ENCODE measurements at places on chromosomes 13 and 19.

GRCh38 chr13:35472323-35472881, 4.1 kb downstream of the MAB21L1 start:
- DNase-seq, result no peak

DNA sequence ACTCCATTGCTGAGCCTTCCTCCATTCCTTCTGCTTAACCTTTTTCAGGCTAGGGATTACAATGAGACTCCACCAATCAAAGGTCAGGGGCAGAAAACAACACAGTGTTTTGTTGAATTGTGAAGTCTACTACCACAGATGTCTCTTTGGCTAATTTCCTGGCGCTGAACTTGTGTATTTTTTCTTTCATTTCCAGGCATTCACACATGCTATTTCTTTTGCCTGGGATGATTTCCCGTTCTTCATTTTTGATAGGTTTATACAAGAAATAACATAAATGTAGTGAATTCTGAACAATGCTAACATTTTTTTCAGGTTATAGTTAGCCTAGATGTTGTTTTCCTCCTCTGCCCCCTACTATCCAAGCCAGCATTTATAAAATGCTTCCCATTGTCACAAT, 64.3 kb downstream of the OLFM4 start:
- DNase-seq, result no peak

DNA sequence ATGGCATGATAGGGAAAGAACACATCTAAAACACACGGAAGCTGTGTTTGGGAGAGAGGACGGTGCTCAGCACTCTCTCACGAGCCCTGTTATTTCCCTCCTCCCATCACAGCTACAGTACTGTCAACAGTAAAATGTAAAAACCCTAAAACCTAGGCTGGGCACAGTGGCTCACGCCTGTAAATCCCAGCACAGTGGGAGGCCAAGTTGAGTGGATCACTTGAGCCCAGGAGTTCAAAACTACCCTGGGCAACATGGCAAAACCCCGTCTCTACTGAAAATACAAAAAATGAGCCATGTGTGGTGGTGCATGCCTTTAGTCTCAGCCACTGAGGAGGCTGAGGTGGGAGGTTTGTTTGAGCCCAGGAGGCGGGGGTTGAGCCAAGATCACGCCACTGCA, 54.8 kb downstream of the FOXO1 start:
- no peak for DNase-seq

- DNase-seq, result peak; percentile 83
These were observed 10.6 kb downstream of the POU2F2 start for GRCh38 chr19:42121656-42122069.

DNA sequence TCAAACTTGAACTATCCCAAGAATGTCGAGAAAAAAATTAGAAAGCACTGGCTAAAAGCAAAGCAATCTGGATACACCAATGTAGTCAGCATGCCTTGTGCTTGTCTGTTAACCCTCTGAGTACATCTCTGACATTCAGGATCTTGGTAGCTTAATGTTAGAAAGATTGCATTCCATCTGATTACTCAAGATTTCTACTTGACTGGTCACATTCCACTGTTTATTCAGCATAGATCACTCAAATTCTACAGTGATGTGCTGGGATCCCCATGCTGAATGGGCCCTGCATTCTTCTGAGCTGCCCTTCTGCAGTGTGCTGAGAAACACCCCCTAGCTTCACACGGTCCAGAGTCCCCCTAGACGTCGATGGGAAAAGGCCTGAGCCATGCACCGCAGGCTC, 295.4 kb upstream of the MAB21L1 start:
- DNase-seq, result no peak

DNA sequence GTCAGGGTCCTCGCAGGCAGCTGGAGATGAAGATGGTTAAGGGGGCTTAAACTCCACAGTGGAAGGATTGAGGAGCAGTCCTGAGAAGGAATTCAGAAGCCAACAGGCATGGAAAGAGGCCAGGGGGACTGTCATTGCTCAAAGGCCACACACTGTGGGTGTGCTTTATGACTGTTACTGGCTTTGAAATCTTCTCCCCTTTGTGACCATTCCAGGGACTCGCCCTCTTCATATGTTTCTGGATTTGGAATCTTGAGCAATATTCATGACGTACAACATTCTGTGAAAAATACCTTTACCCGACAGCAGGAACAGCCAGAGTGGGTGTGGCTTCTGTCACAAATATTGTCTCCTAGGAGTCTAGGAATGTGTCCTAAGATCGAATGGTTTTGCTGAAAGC, 16.6 kb downstream of the CEACAM7 start:
- no peak for DNase-seq

DNA sequence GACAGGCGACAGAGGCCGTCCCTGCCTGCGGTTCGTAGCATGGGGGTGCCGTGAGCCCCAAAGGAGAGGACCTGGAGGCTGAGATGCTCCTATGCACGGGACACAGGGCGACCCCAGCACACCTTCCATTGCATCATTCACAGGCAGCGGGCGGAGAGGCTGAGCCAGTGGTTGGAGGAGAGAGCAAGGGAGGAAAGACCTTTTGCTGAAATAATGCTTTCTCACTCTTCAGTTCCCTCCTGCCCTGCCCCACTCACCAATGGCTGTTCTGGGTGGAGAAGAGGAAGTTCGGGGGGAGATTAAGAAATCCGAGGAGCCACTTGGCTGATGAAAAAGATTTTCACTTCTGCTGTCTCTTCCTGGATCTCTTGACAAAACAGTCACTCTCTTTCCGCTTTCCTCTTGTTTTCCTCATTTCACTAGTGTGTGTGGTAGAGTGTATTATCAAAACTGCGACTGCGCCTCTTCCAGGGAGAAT, at the start of gene NLRP12:
Gene NLRP12, minus strand, starts transcription at position 181 of the 478 bp plus-strand sequence. Its CDS starts 140 bp downstream, at position 41.
- no peak for DNase-seq

DNA sequence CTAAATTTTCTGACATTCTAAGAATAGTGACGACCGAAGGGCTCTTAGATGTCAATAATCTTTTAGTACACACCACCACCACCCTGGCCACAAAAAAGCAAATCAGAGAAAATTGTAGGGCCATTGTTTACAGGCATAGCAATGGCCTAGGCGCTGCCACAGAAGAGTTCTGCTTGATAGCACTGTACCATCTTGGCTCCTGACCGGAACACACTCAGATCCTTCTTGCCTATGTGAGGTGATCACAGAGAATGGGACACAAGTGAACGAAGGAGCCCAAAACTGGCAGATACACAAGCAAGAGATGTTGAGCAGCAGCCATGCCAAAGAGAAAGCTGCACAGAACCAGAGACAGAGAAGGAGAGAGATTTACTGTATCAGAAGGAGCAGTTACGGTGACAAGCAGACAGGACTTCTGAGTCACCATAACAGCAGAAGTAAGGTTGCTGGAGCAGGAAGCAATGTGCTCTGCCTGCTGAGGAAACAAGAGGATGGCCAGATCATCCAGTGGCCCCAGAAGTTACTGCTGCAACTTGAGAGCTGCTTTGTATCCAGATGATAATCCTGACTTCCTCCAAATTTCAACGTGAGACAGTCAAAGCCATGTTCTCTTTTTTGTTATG, 105.2 kb downstream of the SLITRK6 start:
- no peak for DNase-seq

DNA sequence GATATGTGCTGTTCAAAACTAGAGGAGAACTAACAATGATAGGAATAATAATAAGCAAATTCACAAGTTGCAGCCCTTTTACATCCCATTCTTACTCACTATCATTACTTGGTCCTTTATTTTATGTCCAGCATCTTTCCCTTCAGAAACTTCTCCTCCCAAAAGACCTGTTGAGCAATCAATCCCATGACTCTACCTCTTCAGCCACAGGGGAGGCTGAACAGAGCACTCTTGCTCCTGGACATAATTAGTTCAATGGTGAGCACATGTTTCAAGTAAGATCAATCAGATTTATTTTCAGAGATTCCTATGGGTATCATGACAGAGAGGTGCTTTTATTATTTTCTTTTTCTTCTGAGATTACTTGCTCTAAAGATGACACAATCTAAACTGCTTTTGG, 260.0 kb downstream of the COG6 start:
- no peak for DNase-seq

GRCh38 chr19:34241513-34242337, 12.6 kb upstream of the GARRE1 start:
- DNase-seq, result no peak

DNA sequence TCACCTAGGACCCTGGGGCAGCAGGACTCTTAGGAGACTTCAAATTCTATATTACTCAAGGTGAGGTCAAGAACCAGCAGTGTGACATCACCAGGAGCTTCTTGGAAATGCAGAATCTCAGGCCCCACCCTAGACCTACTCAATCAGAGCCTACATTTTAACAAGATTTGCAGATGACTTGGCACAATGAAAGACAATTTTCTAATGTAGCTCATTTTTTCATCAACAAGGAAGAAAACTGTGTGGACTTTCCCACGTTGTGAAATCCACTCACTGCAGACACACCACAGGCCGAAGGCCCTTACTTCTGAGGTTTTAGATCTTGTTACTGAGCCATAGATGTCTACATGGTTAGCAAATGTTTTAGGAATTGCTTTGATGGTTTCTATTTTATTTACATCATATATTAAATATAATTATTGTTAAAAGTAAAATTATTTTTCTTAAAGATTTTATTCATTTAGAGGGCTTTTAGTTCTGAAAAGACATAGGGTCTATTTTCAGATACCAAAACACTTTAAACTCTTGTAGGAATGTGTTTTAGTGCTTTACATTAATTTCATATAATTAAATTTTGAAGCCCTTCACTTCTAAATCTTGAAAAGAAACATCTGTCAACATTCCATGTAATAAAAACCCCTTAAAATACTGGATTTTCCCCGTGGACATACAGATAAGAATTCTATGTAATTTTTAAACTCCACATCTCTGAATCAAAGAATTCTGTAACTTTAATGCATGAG, 18.5 kb upstream of the STARD13 start:
- no peak for DNase-seq

DNA sequence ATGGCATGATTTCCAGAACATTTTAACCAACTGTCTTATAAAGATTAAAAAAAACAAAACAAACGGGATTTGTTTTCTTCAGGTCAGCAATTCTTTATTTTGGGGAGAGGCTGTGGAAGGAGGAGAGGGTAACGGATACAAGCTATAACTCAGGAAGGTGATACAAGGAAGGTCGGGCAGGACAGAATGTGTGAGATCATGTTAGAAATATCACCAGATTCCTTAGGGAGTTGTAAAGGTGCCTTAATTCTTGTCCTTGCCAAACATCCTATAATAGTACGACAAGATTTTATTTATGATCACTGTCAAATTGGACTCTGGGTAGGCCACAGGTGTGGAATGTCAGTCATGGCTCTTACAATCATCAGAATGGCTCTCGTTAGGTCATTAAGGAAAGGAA, 503.1 kb downstream of the DIAPH3 start:
- no peak for DNase-seq

DNA sequence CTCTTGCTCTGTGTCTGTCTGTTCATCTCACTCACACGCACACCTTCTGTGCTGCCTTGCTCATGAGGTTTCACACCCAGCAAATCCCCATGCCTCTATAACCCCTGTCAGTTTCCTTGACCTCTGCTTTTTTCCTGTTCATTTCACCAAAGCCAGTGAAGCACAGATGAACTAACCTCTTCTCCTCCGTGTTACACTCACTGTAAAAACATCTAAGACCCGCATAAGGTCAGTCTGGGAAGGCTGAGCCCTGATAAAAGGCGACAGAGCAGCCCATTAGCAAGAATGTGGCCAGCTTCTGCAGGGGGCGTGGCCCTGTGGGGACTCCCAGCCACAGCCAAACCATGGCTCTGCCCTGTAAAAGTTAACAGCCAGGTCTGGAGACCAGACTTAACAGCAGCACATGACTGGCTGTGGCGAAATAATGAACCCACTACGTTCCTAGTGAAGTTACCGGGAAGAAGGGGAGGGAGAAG, 42.8 kb upstream of the NPAS1 start:
- no peak for DNase-seq

- no peak for DNase-seq
These were observed 202.5 kb downstream of the NUFIP1 start for GRCh38 chr13:44786756-44787155.

GRCh38 chr19:1690699-1691307, 38.4 kb upstream of the TCF3 start:
- peak; percentile 85 for DNase-seq

DNA sequence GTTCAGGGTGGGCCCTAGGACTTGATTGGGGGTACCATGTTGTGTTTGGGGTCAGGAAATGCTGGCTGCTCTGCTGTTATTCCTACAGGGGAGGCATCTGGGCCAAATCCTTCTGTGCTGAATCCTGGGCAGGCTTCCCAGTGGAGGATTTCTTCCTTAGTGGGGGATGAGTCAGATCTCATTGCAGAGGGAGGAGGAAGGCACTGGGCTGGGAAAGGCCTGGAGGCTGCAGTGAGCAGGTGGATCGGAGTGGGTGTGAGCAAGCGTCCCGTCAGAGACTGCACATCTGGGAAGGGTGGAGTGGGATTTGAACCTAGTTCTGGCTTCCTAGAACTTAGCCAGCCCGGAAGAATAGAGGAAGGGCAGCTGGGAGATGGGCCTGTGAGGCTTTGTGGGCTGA, 11.5 kb downstream of the CCDC124 start:
- no peak for DNase-seq

- no peak for DNase-seq
These were observed 6.3 kb upstream of the RAX2 start for GRCh38 chr19:3778104-3778867.

DNA sequence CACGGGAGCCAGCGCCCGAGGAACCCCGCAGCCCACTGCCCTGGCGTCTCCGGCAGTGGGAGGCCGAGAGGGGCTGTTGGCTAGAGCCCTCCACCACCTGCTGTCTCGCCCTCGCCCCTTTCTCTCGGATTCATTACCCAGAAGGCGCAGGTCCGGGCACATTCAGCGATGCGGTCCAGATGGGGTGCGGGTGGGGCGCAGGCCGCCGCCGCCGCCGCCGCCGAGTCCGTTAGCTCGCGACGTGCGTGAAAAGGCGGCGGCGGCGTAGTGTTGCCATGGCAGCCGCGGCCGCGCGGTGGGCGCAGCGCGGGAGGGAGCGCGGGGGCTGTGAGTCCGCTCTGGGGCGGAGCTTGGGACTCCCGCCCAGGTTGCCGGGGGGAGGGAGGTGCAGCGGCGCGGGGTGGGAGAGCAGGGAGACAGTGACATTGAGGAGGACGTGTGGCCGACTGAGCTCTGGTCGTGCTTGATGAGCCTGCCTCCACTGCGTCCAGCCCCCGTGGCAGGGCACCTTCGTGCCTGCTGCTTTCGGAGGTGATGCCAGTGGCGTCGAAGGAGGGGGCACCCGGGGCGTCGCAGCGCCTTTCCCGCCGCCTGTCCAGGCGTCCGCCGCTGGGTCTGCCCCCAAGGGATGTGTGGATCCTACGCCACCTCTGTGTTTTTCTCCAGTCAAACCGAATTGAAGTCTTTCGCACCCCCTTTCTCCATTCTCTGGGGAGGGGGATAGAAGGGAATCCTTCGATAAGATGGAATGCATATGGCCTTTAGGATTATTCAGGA, at the start of gene KATNAL1:
Gene KATNAL1, minus strand, starts transcription at position 358 of the 777 bp plus-strand sequence. CDS start 23,774 bp downstream, outside the sequence.
- DNase-seq, result peak; percentile 84

GRCh38 chr13:71118779-71119364, 748.1 kb downstream of the DACH1 start:
- DNase-seq, result no peak

Data from GM13977 (cell line).